Omental fat pad (tissue), 4 donors: ENCODE measurements at places on chromosomes 1 and 21. TPM values are rescaled to one million over a fixed set of nuclear protein-coding genes. Genes with fewer than 3 reads are reported as not detected.

Gene CNKSR1
- 6.0 TPM for total RNA-seq

Gene GBP1
- total RNA-seq: 19.2 TPM

Gene UBL4B
- not detected for total RNA-seq

Gene CFAP74
- not detected for total RNA-seq

Gene RBP7
- total RNA-seq: 184 TPM

Gene FCER1A
- total RNA-seq: not detected

Gene STUM
- 1.9 TPM for total RNA-seq

Gene LCE1E
- total RNA-seq: not detected

Gene A3GALT2
- total RNA-seq: not detected

Gene MFSD2A
- 6.3 TPM for total RNA-seq

Gene CA6
- not detected for total RNA-seq

Gene TRAF3IP3
- total RNA-seq: 3.5 TPM

Gene KCNJ10
- not detected for total RNA-seq
